IPS-NIHi11 (cell line): ENCODE measurements at places on chromosomes 5 and 9.

DNA sequence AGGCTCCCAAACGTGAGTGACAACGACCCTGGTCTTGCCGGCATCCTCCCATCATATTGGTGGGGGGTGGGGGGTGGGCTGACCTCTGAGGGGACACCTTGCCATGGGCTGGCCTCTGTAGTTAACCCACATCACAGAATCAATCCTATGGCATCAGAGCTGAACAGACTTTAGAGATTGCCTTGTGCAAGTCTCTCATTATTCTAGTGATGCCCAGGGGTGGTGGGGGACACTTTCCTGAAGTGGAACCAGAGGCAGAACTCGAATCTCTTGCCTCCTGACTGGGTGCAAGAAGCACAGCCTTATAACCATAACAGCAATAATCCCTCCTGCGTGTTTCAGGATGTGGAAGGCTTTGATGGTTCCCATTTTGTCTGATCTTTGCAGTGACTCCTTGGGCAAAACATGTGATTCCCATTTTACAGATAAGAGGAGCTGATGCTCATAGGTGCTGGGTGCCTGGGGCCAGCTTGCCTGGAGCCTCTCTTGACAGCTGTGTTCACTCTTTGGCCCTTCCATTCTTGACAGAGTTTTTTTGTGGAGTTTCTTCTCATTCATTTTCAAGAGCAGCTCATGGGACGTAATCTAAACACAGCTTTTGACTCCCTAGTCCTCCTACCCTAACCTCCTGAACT lies 18.6 kb upstream of the PITX1 start:
- DNase-seq: no peak

- no peak for DNase-seq
Observed at GRCh38 chr5:168184103-168184502, 107.3 kb upstream of the WWC1 start.

GRCh38 chr9:131237931-131238401 lies 38.3 kb downstream of the FAM78A start:
- peak; percentile 80 for DNase-seq

- no peak for DNase-seq
Observed at GRCh38 chr9:107635101-107635802, 145.7 kb upstream of the KLF4 start.

- DNase-seq: no peak
Observed at GRCh38 chr5:62608529-62609511, 30.2 kb downstream of the LRRC70 start.

- DNase-seq: no peak
Observed at GRCh38 chr9:76085596-76085995, 195.1 kb downstream of the PCSK5 start.
